ENCODE measurements at places on chromosomes 13 and 19.

- no peak for DNase-seq
Observed at GRCh38 chr19:18385359-18385674, 641 bp upstream of the GDF15 start.

DNA sequence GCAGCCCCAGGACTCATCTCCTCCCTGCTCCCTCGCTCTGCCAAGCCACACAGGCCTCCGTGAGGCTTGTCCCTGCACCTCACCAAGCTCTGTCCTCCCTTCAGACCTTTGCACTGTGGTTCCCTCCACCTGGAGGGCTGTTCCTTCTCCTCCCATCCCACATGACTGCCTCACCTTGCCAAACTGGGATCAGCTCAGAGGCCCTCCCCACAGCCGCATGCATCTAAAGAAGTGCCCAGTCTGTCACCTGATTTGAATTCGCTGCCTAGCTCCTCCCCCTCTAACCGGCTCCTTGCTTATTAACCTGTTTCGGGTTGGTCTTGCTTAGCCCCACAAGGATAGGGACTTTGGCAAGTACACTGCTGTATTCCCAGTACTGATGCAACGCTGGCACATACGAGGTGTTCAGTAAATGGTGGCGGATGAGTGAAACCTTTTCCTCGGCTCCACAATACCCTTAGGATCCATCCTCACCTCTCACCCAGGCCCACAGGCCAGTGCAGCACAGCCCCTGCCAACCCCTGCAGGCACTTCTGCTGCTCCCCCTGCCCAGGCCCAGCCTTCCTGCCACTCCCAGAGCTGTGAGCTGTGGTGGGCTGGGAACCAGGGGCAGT, 4.4 kb downstream of the AKT2 start:
- DNase-seq, result no peak

- no peak for DNase-seq
Observed at GRCh38 chr13:90898811-90899210, 448.7 kb upstream of the MIR17HG start.

DNA sequence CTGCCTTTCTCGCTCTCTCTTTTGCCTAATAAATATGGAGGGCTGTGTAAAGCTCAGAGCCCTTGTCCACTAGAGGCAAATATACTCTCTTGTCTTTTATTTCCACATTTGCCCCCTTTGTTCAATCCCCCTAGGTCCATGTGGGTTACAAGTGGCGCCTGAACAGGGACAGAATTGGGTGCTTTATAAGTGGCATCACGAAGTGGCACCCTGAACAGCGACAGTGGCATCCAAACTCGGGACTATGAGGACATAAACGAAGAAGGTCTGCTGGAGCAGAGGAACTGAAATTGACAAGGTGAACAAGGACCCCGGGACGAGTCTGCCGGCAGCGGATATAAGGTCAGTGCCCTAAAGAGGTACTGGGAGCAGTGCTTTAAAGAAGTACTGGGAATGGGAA, 4.3 kb upstream of the ZNF610 start:
- DNase-seq, result no peak

DNA sequence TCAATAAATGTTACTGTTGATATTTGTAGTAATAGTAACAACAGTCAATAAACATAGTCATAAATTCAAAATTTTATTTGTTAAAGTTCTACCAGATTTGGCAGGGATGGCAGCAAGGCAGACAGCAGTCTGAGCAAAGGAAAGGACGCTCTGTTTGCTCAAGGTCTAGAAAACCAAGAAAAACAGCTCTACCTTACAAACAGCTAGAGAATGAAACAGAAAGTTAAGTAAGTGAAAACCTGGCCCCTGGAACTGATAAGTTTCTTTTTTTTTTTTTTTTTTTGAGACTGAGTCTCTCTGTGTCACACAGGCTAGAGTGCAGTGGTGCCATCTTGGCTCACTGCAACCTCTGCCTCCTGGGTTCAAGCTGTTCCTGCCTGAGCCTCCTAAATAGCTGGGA, 27.9 kb downstream of the ENOX1 start:
- DNase-seq, result no peak

- no peak for DNase-seq
Observed at GRCh38 chr19:10946958-10947657, 13.7 kb upstream of the SMARCA4 start.

GRCh38 chr13:112874751-112875300, 94.2 kb upstream of the MCF2L start:
- DNase-seq, result no peak

- DNase-seq, result no peak
Observed at GRCh38 chr13:49566461-49566860, 18.9 kb downstream of the RCBTB1 start.

DNA sequence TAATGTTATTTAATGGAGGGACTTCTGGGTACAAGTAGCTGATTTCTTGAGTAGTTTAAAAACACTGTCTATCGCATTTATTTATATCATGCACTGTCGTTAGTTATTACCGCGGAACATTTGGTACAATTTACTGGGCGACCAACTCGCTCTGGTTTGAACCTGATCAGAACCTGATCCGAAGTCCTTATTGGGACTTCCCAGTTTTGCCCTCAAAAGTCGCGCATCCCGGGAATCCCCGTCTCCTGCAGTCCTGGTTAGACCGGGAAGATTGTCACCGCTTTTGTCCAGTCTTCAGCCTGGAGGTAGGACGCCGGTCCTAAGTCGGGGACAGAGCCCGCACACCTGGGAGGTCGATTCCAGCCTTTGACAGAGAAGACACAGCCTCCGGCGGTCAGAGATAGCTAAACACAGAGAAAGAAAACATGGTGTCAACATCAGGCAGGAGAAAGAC, 694 bp downstream of the CLN5 start:
- no peak for DNase-seq

DNA sequence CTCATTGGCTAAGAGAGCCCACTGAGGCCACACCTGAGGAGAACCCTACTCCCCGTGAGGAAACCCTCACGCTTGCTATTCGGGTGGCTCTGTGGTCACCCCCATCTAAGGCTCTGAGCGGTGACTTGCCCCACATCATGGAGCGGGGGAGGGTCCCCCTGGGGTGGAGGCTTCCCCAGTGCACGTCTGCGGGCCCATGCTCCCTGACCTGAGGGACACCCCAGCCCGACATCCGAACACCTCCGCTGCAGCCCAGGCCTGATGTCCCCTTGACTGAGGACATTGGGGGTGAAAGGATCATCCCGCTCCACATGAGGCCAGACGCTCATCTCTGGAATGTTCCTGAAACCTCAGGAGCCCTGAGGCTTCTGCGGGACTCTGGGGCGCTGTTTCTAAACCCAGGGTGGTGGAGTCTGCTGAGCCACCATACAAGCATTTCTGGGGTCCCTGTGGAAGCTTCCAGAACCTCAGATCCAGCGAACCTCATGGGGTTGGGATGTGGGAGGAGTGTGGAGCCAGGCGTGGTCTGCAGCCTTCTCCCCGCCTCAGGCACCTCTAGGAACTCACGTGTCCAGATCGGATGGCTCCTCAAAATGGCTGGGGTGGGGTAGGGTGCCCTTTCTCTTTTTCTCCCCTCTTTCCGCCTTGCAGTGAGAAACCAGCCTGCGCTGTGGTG, 19.9 kb downstream of the TMED1 start:
- no peak for DNase-seq
